Posterior cingulate gyrus (tissue), 11 donors: ENCODE measurements at places on chromosomes 3 and 15.

DNA sequence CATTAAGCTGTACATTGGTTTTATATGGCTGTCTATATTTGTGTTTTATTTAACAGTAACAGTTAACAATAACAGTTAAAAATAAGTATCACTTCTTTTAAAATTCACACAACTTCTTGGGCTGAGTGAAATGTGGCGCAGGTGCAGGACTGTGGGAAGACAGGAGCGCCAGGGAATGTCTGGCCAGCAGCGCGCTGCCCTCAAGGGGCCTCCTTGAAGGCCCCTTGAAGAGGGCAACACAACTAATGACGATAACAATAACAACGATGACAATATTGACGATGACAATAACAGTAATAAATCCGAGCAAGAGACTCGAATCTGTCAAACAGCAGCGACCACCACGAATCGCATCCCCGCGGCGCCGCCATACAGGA, 411 bp upstream of the PPP2R3A start:
- no peak for DNase-seq

- DNase-seq = no peak
These were observed 10.9 kb downstream of the SEMA3F start for GRCh38 chr3:50165910-50166538.

DNA sequence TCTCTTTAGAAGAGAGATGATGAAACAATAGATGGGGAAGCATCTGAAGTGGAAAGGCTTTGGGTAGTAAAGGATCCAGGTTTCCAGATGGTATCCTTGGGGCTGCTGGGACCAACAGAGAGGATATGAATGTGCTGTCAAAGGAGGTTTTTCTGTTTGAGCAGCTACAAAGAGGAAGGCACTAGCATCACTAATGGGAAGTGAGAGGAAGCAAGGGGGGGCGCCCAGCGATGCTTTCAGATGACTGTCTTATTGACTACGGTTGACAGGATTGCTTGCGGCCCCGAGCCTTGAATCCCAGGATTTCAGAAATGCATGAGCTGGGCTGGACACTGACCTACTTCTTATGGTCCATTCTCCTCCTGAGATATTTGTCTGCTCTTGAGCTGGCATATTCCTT, 103.8 kb upstream of the GALNT15 start:
- DNase-seq = no peak

DNA sequence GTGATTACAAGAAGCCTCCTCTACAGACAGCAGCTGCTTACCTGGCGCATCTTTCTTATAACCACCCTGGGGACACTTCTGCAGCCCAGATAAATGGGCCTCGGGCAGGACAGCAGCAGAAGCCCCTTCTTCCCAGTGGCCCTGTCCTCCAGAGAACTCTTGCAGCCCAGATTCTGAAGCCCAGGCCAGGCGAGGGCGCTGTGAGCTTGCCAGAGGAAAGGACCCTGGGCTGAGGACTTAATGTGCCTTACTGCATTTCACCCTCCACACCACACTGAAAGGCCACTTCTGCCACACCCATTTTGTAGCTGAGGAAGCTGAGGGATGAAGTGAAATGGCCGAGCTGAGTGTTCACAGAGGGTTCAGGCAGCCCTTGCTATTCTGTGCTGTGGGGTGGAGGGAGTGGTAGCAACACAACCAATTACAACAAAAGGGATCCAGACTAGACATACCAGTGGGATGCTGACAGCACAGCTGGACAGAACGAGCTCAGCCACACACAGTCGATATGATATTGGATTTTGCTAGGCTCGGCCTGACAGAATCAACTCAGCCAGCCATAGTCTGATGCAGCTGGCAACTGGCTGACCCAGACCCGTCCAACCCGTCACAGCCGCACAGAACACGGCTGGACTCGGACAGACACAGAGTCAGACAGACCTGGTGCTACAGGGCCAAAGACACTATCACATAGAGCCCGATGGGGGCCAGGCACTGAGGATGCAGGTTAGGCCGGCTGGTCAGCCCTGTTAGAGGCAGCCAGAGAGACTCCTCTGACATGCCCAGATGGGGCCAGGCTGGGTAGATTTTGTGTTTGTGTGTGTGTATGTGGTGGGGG, 7.3 kb downstream of the ACOX2 start:
- no peak for DNase-seq

DNA sequence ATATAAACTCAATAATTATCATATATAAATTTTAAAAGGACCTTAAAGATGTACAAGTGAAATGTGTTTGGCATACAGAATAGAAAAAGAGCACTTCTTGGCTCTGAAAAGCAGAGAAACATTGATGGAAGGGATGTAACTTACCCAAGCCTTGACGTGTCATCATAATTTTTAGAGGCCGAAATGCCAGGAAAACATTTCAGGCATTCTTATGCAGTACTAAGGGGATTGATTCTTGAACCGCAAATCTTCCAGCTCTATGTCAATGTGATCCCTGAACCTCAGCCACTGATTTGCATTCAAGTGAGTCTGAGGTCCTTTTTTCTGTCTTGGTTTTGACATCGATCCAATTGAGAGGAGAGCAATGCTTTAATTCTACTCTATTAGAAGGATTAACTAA, 97.8 kb downstream of the CLDN1 start:
- DNase-seq = no peak

DNA sequence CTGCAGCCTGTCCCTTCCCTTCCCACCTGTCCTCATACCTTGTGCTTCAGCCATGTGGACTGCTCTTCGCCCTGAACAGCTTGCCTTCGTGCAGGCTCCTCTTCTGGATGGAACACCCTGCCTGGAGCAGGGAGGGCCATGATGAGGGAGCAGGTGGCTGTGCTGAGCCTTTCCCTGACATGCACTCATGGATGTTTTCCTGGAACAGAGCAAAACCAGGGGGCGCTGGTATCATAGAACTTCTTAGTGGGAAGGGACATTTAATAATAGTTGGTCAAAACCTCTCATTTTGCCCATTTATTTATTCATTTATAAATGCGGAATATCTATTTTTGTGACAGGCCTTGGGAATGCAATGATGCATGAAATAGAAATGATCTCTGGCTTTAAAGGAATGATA, 149.3 kb downstream of the CACNA1D start:
- no peak for DNase-seq

DNA sequence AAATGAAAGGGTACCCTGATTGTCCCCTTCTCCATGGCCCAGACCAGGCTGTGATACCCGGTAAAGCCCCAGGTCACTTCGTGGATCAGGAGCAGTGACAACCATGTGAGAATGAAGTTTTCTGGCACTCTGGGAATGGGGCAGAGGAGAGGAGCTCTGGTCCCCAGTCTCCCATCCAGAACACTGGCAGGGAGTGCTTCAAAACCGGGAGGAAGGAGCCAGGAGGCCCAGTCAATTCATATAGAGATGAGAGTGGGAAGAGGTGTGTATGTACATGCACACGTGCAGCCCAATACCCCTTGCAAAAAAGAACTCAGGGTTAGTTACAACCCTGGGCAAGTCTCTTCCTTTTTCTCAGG, 101.4 kb upstream of the TLE3 start:
- DNase-seq = no peak

DNA sequence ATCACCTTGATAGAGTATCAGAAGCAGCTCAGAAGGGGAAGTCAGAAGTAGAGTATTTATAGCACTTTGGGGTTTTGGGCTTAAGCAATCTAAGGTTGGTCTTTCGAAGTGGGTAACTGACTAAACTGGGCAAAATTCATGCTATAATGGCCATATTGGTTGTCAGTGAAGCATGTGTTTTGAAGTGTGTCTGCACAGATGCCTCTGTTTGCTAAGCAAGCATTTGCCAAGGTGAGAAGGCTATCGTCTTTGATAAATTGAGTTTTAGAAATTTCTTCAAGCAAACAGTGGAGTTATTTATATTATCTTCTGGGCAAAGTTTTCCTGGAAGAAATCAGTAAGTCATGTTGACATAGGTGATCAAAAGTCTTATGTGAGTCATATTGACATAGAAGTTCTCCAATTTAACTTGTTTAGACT, 412.8 kb upstream of the TGFBR2 start:
- DNase-seq = no peak

- no peak for DNase-seq
These were observed 8.4 kb downstream of the ARMC8 start for GRCh38 chr3:138195481-138195880.

DNA sequence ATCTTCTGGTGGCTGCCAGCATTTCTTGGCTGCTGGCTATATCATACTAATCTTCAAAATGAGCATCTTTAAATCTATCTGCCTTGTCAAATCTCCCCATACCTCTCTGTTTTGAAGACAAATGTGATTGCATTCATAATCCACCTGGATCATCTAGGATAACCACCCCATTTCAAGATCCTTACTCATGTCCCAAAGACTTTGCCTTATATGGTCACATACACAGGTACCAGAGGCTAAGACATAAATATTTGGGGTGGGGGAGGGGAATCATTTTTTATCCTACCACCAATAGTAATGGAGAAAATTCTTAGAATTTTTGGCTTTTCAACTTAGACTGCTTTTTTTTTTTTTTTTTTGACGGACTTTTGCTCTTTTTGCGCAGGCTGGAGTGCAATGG, 970.8 kb downstream of the PLOD2 start:
- DNase-seq = no peak

DNA sequence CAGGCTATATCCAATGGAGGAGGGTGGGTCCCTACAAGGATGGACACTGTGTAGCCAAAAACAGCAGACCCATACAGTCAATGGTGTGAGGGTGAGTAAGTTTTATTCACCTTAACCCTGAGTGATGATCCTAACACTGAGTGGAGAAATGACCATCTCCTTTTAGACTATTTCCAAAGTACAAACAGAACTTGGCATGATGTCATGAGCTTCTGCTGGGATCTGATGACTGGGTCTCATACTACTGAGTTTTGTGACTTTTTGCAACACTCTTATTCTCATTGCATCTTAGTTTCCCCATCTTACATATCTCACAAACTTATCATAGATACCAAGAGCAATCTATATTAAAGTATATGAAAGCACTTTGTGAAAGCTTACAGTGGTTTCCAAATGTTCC, 330.3 kb upstream of the CFAP20DC start:
- no peak for DNase-seq

GRCh38 chr15:72227192-72227586, 3.8 kb downstream of the PKM start:
- no peak for DNase-seq

DNA sequence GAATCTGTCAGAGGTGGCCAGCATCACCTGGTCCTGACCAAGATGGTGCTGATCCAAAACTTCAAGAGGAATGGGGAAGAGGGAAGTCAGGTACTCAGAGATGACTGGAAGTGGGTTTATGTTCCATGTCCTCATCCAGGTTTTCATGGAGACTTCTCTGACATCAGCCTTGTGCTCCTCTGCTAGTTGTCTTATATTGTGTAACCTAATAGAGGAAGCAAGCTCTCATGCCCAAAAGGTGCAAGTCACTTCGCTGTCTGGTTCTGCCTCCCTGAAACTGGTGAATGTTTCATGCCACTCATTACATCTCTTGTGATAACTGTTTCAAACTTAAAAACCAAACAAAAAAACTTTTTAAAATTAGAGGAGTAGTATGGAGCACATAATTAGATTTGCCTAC, 127.2 kb upstream of the MANF start:
- DNase-seq = no peak

DNA sequence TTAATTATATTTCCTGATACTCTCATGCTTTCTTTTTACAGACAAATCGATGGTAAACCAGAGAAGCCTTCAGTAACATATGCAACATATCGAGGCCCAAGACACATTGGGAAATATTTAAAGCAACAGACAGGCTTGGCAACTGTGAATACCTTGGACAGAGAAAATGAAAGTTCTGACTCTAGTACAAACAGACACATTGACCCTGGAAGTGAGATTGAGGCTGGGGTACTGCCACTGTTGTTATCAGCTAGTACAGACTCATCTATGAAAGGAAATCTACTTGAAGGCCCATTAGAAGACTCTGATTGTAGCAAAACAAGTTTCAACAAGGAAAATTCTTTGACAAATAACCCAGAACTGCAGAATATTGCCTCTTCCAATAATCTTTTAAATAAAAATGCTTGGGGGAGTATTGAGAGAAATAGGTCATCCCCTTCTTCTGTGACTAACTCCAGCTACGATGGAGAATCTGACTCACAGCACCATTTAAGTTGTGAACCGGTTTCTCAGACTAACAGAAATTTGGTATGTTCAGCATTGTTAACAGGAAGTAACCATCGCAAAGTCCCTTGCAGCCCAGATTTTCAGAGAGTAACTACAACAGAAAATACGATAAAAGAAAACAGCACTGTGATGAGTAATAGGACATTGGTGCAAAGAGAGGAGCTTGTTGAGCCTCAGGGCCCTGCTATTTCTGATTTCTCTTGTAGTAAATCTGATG, 50.2 kb downstream of the CRYBG3 start:
- DNase-seq = no peak

- no peak for DNase-seq
These were observed 281.6 kb downstream of the MBNL1 start for GRCh38 chr3:152550284-152550683.

DNA sequence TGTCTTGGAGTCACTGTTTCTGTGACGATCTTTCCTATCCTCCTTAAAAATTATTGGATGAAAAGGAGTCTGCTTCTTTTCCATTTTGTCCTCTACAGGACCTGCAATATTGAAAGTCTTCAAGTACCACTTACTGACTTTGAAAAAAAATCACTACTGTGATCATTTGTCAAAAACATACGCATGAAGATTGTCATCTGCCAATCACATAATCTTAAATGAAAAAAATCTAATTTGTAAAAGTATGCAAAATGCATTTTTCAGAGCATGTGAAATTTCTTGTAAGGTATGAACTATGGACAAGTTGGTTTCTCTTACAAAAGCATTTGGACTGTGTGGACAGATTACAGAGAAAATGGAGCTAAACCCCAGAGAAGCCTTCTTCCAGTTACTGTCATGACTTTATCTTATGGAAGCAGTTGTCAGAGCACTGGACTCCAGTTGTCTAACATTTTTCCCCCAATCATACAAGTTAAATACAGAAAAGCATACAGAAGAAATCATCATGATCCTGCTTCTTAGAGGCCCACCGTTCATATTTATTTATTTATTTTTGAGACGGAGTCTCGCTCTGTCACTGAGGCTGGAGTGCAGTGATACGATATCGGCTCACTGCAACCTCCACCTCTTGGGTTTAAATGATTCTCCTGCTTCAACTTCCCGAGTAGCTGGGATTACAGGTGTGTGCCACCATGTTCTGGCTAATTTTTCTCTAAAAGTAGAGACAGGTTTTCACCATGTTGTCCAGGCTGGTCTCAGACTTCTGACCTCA, 3.4 kb upstream of the PXK start:
- DNase-seq = no peak

- DNase-seq = no peak
These were observed 30.1 kb downstream of the PLOD2 start for GRCh38 chr3:146130881-146131371.

- no peak for DNase-seq
These were observed 4.9 kb downstream of the FLNB start for GRCh38 chr3:58013099-58013498.

GRCh38 chr3:128366652-128367051, 100.0 kb downstream of the DNAJB8 start:
- no peak for DNase-seq

DNA sequence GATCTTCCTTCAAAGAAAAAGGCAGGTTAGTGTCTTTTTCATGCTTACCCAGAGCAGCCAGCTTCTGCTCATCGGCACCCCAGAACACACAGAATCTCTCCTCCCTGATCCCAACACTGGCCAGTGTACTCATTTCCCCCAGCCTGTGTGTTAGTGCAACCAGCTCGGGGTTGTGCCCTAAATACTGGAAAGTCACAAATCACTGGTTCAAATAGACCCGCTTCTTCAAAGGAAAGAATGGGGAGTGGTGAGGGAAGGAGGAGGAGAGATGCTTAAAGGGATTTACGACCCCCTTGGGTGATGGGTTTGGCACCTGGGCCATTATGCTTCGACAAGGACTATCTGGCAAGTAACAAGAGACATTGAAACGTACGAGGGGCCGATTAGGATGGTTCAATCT, 114.0 kb downstream of the FOXB1 start:
- DNase-seq = no peak
